D341Med (cell line): ENCODE measurements at places on chromosomes 12 and 14.

- no peak for DNase-seq
These were observed 8.4 kb upstream of the GMFB start for GRCh38 chr14:54497224-54497623.

- no peak for DNase-seq
These were observed 4.7 kb upstream of the PFDN5 start for GRCh38 chr12:53290661-53291060.

GRCh38 chr12:45259675-45260074, 43.8 kb downstream of the ANO6 start:
- DNase-seq = no peak

DNA sequence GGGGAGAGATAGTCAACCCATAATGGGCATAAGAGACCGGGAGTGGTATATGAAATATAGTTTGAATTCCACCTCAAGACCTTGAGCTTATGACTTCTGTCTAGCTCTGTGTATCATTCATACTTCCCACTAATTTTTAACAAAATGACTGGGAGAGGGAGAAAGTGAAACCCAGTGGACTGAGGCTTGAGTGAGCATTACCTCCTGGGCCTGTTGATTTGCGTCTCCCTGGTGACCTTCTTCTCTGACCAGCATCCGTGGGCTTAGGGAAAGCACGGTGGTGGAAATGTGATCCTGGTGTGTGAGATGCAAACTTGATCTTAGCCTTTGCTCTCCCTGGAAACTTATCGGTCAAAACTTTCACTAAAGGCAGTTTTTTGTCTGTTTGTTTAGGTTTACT, 207.9 kb upstream of the BCL2L14 start:
- DNase-seq = no peak

DNA sequence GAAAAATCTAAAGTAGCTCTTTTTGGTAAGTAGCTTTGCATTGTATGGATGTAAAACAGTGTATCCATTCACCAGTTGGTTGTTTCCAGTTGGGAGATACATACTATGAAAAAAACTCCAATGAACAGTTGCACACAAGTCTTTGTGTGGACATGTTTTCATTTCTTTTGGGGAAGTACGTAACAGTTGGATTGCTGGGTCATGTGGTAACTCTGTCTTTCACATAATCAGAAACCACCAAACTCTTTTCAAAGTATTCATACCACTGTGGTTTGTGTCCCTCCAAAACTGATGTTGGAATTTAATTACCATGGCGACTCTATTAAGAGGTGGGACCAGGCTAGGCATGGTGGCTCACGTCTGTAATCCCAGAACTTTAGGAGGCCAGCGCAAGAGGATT, 58.9 kb upstream of the RESF1 start:
- DNase-seq = no peak
